NCI-H1105 treated with DMSO at 0.1 percent for 48 hours (cell line): ENCODE measurements at places on chromosomes 3 and 15.
A peak's percentile ranks its signal among the peaks of the same experiment; 100 is the strongest.

DNA sequence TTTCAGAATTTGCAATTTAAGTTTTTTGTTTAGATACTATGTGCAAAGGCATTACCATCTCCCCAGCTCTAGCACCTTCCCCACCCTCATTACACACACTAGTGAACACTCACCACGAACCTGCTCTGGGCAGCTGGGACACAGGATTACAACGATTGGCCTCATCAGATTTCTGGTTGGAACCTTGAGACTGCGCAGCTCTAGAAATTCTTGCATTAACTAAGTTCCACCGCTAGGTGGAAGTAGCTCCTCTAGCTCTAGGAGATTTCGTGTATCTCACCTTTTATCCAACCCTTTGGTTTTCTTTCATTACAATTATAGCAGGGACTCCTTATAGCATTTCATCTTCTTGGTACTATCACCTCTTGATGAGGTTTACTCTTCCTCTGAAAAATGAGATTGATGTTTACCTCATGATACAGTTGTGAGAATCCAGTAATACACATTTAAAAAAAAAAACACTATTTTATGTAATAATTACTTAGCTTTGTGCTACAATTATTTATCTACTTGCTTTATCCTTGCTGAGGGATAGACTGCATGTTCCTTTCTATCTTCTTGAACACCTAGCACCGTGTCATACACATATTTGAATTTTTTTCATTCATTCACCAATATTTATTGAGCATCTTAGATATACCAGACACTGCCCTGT is 28.7 kb upstream of the PLOD2 start:
- peak; percentile 82 for DNase-seq

DNA sequence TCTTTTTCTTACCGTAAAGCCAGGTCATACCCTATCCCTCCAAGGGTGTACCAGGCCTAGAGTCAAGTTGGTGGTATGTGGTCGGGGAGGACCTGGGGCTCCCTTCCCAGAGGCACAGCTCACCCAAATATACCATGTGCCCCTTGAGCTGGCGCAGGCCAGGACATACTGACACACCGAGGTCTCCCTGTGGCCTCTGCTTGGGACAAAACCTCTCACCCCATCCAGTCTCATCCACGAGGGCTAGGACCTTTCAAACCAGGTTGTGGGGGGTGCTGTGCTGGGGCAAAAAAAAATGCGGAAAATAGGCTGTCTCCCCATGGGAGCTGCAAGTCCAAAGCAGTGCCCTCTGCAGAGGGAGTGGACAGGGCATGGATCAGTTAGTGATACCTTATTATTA is 22.8 kb downstream of the PTH1R start:
- no peak for DNase-seq

DNA sequence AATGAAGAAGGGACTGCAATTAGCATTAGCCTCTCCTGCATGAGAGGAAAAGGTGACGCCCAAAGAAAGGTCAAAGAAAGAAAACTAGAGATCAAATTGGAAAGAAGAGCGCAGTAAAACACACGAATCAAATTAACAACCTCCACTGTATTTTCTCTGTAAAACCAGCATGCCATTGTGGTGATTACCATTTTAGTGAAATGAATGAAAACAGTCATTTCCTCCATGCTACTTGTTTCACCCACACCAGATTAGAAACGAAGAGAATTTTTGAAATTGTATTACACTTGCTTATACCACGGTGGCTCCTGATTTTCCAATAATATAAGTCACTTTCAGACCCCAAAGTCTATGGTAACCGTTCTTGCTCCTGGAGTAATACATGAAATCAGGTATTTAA is 71.6 kb downstream of the SUMF1 start:
- no peak for DNase-seq

DNA sequence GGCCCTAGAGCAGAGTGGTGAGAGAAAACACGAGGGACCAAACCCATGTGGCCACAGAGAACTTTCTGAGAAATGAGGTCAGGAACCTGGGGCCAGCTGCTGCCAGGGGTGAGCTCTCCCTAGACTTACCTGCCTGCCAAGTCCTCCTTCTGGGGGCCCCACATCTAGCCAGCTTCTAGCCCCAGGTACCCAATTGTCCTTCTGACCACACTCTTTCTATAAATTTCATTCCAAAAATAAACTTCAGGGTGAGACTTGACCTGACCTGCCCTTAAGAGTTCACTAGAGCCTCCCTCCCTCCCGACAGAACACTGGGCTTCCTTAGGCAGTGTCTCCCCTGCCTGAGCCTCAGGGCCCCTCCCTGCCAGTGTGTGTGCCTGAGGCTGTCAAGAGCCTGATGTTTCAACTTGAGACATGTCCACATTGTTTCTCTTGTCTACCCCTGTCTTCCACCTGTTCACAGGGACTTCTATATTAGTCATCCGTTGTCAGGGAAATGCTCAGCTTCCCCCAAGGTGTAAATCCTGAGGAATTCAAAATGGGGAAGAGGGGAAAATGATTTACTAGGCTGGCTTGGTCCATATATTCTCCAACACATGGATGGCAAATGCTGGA is 312.8 kb upstream of the TLE3 start:
- DNase-seq, result no peak

DNA sequence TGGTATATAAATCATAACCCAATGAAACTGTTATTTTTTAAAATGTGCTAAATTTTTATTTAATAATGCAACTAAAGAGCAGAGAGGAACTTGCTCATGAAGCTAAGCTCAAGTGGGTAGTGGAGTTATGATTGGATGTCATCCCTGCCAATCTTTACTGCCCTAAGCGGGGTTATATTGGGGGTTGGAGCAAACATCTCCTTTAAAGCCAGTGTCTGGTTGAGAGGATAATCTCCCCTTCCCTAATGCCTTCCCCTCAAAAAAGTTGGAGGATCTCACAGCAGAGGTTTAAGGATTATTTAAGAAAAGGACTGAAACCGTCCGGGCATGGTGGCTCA is 32.1 kb upstream of the CLASP2 start:
- no peak for DNase-seq
